ENCODE measurements at places on chromosomes 11 and 22.

DNA sequence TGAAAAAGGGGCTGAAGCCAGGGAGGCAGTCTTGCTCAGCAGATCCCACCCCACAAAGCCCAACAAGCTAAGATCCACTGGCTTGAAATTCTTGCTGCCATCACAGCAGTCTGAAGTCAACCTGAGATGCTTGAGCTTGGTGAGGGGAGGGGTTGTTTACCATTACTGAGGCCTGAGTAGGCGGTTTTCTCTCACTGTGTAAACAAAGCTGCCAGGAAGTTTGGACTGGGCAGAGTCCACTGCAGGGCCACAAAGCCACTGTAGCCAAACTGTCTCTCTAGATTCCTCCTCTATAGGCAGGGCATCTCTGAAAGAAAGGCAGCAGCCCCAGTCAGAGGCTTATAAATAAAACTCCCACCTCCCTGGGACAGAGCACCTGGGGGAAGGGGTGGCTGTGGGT, 746.1 kb upstream of the LRRC4C start:
- no peaks in the 10 kb centered on the region for H3K27me3 ChIP-seq
- DNase-seq = no peak
- H3K27ac ChIP-seq = no peak overlapping the region
- H3K4me1 ChIP-seq = no peaks in the 10 kb centered on the region
- no peak overlapping the region for H3K4me3 ChIP-seq

DNA sequence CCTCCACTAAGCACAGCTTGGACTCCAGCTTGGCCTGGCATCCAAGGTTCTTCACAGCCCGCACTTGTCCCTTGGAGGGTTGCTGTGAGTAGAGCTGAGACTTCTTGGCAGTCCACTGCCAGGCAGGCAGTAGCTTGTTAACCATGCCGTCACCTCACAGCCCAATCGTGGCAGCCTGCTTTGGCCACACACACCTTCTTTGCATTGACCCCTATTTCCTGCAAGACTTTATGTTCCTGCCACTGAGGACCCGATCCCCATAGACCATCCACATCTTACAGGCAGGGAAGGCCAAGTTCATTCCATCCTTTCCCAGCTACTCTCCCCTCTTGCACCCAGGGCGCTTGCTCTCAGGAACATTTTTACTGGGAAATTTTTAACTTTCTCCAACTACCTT, 2.5 kb upstream of the PYGM start:
- H3K36me3 ChIP-seq = peaks cover 24% of the 10 kb centered on the region
- no peak overlapping the region for H3K4me3 ChIP-seq
- H3K27me3 ChIP-seq = no peaks in the 10 kb centered on the region
- DNase-seq = no peak

- no peaks in the 10 kb centered on the region for H3K27me3 ChIP-seq
- H3K27ac ChIP-seq = no peak overlapping the region
- no peaks in the 10 kb centered on the region for H3K36me3 ChIP-seq
- no peak for DNase-seq
- H3K4me3 ChIP-seq = no peak overlapping the region
Measured at GRCh38 chr11:103805688-103806009, 230.8 kb upstream of the DDI1 start.

- H3K4me3 ChIP-seq = no peak overlapping the region
- no peak for DNase-seq
- H3K36me3 ChIP-seq = no peaks in the 10 kb centered on the region
Measured at GRCh38 chr11:70498171-70498571, 99.8 kb downstream of the CTTN start.

DNA sequence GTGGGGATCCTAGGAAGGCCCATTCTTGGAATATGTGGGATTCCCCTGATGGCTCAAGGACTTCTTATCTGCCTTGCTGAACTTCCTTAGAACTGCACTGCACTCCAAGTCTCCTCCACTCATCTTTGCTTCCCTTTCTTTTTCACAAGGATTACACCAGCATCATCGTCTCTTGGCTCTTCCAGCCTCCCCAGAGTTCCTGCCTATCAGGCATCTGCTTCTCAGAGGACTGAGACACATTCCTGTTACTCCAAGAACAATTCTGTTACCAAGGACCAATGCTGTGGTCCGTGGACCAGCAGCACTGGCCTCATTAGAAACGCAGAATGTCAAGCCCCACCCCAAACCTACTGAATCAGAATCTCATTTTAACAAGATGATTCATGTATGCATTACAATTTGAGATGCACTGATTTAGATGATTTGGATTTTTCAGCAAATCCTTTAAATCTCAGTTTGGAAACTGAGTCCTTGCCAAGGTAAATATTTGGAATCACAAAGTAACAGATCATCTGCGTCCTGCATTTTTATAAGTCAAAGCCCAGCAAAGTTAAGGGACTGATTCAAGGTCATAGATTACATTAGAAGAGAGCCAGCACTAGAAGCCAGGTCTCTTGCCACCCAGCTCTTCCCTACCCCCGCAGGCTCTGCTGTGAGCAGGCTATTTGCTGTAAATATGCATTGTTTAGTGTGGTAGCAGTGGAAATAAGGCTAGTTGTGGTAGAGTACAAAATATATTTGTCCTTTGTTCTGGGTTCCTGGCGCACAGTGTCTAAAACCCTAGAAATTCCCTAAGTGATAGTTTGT, 110.9 kb downstream of the SWAP70 start:
- H3K4me3 ChIP-seq = no peak overlapping the region
- H3K4me1 ChIP-seq = peaks cover 13% of the 10 kb centered on the region
- H3K27me3 ChIP-seq = no peaks in the 10 kb centered on the region
- DNase-seq = peak; percentile 84
- no peaks in the 10 kb centered on the region for H3K36me3 ChIP-seq
- no peak overlapping the region for H3K27ac ChIP-seq

GRCh38 chr22:46030231-46030880, 53.4 kb upstream of the WNT7B start:
- H3K27ac ChIP-seq = no peak overlapping the region
- H3K27me3 ChIP-seq = no peaks in the 10 kb centered on the region
- no peaks in the 10 kb centered on the region for H3K36me3 ChIP-seq
- DNase-seq = no peak
- no peaks in the 10 kb centered on the region for H3K4me1 ChIP-seq

GRCh38 chr11:35518766-35519165, 6.7 kb downstream of the PAMR1 start:
- H3K27ac ChIP-seq = no peak overlapping the region
- H3K27me3 ChIP-seq = no peaks in the 10 kb centered on the region
- no peaks in the 10 kb centered on the region for H3K4me1 ChIP-seq
- DNase-seq = no peak

DNA sequence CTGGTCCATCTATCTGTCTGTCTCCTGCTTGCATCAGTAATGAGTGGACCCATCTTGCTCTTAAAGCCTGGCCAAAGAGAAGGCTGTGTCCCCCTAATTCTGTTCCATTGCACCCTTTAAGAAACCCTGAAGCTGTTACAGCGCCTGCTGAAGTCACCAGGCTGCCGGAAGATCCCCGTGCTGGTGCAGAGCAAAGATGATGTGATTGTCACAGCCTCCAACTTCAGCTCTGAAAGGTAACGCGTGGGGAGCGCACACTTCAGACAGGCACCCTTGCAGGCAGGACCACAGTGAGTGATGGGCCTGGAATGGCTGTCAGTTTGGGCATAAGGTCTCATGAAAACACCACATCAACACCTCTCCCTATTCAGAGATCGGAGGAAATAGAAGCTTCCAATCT, 18.4 kb downstream of the GTPBP1 start:
- no peak for DNase-seq
- H3K4me1 ChIP-seq = no peaks in the 10 kb centered on the region
- no peaks in the 10 kb centered on the region for H3K27me3 ChIP-seq
- no peak overlapping the region for H3K4me3 ChIP-seq

GRCh38 chr11:61059260-61059752, 43.0 kb upstream of the CD5 start:
- H3K4me1 ChIP-seq = no peaks in the 10 kb centered on the region
- no peaks in the 10 kb centered on the region for H3K27me3 ChIP-seq
- no peaks in the 10 kb centered on the region for H3K36me3 ChIP-seq
- no peak overlapping the region for H3K27ac ChIP-seq

Data from mesendoderm (in vitro differentiated cells).